Cerebellar nuclear complex (tissue), 1 donor: ENCODE measurements at places on chromosomes 6 and 20.

GRCh38 chr6:167703781-167704180 lies 122.9 kb upstream of the AFDN start:
- DNase-seq = no peak

- no peak for DNase-seq
Measured at GRCh38 chr6:35737413-35738211, 780 bp downstream of the ARMC12 start.

DNA sequence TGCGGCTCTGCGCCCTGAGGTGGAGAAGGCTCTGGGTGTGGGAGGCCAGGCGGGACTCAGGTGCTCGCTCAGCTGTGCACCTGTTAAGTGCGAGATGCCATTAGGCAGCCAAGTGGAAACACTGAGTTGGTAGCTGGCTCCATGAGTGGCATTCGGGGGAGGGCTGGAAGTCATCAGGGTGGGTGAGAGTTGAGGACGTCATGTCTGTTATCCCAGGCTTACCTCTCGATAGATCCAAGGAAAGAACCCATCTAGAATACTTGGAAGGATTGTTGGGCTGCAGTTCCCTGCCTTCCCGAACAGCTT lies 41.3 kb downstream of the TAF8 start:
- no peak for DNase-seq

DNA sequence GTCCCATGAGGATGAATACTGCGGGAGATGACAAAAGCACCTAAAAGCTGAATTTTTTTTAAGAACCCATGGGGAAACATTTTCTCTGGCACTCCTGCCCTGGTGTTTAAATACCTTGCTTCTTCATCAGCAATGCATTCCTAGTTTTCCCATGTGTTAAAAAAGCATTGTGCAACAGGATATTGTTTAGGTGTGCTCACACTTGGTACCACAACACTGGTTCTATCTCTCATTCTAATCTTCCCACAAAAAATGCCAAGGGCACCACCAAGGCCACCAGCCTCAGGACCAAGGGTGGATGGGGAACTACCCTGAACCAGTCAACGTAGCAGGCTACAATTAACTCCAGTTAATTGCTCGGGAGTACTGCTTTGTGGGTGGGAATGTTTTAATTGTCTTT lies 50.9 kb downstream of the ALDH5A1 start:
- DNase-seq = no peak

GRCh38 chr6:122647765-122648164 lies 37.6 kb downstream of the PKIB start:
- no peak for DNase-seq

GRCh38 chr6:39568896-39569295 lies 156.3 kb downstream of the KIF6 start:
- no peak for DNase-seq

DNA sequence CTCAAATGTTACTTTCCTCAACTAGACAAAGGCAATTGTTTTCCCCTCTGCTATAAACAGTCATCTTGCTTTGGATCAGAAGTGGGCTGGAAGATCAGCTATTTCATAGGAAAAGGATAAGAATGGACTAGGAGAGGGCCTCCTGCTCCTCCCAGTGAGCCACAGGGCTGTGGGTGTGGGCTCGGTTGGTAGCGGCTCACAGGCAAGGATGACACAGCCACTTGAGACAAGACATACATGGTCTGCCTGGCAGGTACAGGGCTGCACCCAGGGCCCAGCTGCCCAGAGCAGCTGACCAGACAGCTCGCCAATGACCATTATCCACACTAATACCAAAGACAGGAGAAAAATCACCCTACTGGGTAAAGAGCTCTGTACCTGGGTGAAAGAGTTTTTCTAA lies 9.0 kb upstream of the SLA2 start:
- no peak for DNase-seq

DNA sequence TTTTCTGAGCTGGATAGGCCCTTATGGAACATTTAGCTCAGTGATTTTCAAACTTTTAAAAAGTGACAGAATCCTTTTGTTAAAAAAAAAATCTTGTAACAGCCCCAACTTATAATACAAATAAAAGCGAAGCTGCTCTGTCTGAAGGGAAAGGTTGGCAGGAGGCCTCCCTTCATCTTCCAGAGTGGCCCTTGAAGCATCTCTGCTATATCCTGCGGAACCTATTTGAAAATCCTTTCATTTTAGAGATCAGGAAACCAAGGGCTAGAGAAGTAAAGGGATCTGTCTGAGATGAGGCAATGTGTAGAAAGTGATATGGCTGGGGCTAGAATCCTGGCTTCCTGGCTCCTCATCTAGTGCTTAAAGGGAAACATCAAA lies 107.8 kb downstream of the UBE3D start:
- DNase-seq = no peak

DNA sequence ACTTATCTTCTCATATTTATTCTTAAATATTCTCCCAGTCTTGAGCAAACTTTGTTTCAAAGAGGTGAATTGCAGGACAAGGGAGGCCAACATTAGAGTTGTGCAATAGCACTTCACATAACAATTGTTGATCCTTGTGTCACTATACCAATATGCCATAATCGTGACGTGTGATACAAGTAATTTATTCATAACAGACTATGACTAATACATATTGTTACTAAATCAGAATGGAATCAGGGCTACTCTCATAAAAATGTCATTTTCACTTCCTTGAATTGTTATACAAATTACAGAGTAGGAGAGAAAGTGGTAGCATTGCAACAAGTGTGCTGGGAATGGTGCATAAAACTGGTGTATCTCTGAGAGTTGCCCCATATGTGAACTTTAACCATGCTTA lies 37.2 kb upstream of the PLCB1 start:
- no peak for DNase-seq

GRCh38 chr20:33979094-33979493 lies 14.6 kb upstream of the RALY start:
- DNase-seq = no peak

GRCh38 chr20:16001286-16001685 lies 572.0 kb downstream of the KIF16B start:
- DNase-seq = no peak

DNA sequence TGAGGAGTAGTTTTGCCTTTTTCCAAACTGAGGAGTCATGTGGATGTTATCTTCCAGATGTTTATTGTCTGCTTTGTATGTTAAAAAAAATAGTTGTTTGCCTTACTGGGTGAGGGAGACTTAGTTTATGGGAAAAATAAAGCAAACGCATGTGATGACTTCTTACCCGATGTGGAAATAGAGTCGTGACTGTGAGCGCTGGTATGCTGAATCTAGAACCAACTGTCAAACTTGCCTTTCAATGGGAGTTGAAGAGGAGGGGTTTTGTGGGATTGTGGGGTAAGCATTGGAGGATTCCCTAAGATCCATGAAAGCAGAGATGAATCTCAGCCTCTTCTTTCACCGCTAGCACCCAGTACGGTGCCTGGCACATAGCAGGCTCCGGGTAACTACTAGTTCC lies 5.3 kb downstream of the DCBLD1 start:
- DNase-seq = no peak

- no peak for DNase-seq
Measured at GRCh38 chr6:162814426-162814973, 86.7 kb downstream of the PACRG start.

GRCh38 chr20:3889489-3890397 lies 556 bp downstream of the PANK2 start:
- DNase-seq = no peak

DNA sequence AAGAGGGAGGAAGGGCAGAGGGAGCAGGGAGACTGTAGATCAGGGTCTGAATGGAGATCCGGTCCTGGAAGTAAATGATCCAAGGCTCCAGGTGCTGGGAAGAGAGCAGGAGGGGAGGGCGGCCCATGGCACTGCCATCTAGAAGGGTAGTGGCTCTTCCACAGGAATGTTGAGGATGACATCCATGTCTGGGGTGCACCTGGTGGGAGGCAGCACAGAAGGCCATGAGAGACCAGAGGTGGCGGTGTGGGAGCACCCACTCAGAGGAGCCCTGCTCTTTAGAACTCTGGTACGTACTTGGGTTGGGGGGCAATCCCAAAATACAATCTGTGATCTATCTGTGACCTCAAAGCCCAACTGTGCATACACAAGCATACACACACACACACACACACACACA lies 13.5 kb downstream of the DEFB132 start:
- DNase-seq = no peak

DNA sequence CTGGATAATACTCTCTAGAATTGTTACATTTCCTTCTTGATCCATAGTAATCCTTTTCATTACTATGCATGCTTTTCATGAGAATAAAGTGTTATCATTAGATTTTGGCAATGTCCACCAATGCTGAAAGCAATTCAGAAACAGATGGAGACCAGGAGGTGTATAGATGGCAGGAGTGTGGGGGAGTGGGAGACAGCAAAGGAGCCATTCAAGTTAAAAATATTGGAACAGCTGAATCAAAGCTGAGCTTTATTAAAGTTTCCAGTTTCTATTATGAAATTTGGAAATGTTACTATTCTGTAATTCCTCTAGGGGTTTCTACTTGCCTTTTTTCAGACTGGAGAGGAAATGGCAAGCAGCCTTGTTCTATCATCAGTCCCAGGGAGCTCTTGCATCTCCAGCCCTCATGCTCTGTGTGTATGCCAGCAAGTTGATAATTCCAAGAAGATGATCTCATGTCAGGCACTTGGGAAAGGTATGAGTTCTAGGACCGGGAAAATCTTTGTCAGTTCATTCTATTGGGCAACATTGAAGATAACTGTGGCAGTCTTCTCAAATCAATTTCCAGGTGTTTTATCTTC lies 228.0 kb downstream of the CD109 start:
- DNase-seq = no peak
